Urothelium cell line (cell line): ENCODE measurements at places on chromosomes 5 and 9.

DNA sequence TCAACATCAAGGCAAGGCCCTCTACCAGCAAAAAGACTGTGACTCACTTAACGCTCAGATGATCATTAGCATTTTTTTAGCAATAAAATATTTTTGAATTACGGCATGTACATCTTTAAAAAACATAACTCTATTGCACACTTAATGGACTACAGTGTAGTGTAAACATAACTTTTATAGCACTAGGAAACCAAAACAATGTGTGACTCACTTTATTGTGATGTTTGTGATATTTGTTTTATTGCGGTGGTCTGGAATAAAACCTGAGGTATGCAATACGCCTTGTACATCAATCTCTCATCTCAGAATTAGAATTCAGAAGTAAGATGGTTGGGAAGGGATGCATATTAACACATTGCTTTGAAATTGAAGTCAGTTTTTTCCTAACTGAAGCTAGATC is 106.9 kb upstream of the PTCH1 start:
- no peak for DNase-seq

DNA sequence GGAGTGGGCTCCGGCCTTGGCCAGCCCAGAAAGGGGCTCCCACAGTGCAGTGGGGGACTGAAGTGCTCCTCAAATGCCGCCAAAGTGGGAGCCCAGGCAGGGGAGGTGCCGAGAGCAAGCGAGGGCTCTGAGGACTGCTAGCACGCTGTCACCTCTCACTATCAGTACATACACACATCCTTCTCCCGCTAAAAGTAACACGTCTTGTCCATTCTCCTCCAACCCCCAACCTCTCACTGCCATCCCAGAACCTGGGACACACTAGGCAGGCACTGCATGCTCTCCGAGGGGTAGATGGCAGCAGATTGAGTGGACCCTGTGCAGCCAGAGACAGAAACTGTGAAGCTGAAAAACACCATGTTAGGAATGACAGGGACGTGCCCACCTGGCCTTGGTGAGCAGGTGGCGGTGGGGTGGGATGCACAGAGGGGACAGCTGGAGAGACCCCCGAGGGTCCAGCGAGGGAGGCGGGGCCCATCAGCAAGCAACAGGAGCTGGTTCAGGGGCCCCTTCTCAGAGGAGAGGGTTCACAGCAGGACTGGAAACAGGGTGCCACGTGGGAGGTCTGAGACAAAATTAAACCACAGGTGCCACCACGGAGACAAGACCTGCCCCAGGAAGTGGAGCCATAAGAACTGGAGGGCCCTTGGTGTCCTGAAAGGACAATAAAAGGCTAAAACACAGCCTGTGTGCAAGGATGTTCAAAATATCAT is 16.9 kb downstream of the SEMA4D start:
- no peak for DNase-seq

GRCh38 chr9:120659209-120659608 is 55.1 kb downstream of the MEGF9 start:
- DNase-seq: no peak

- no peak for DNase-seq
Observed at GRCh38 chr9:126306071-126306647, 20.5 kb upstream of the MVB12B start.

DNA sequence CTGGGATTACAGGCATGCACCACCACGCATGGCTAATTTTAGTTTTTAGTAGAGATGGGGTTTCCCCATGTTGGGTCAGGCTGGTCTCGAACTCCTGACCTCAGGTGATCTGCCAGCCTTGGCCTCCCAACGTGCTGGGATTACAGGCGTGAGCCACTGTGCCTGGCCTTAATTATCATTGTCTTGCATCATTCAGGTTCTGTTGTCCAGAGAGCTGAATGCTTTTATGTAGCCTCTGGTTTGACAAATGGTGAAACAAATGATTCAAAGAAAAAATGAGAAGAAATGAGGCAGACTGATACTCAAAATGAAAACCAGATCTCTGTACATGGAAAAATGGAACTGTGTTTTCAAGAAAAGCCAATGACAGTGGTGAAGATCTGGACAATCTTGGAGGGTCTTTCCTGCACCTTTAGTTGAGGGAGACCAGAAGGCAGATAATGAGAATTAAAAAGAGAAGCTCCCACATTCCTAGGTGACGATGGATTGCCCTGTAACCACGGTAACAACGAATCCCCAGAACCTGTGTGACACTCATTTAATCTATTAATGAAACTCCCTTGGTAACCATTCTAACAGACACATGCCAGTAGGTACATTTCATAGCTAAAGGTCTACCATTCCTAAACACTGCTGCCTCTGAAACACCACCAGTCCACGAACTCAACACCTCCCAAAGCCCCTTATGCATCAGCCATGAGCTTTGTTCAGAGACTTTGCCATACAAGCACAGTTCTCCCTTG is 1.6 kb downstream of the TEX48 start:
- no peak for DNase-seq

- peak; percentile 65 for DNase-seq
Observed at GRCh38 chr5:134439210-134439654, 27.6 kb upstream of the CDKN2AIPNL start.

GRCh38 chr9:33177639-33178038 is 10.5 kb upstream of the B4GALT1 start:
- no peak for DNase-seq

- no peak for DNase-seq
Observed at GRCh38 chr9:129414993-129415941, 205.6 kb downstream of the C9orf50 start.

DNA sequence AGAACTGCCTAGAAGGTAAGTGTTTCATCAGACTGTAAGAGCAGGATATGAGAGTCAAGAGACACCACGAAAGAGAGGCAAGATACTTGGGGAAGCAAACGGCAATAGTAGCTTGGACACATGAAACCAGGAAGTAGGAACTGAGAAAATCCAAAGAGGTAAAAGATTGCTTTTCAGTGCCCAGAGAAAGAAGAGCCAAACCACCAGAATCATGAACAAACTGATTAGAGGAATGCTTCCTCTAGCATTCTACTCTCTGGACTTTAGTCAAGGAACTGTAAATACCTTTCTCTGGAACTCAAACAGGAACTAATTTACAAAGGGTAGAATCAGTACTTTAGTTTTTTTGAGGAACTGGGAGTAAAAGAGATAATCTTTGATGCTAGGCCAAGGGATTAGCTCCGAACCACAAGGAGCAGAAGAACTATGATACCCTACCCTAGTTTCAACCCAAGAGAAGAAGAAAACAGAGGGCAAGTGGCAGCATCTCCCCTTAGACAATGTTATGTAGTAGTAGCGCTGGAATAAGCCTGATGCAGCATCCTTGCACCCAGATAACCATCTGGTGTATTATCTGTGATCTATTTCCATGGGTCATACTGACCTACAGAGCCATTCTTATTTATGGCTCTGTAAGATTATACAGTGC is 41.3 kb downstream of the EFCAB9 start:
- no peak for DNase-seq

- DNase-seq: peak; percentile 90
Observed at GRCh38 chr9:83219154-83219923, 156.4 kb upstream of the RASEF start.

DNA sequence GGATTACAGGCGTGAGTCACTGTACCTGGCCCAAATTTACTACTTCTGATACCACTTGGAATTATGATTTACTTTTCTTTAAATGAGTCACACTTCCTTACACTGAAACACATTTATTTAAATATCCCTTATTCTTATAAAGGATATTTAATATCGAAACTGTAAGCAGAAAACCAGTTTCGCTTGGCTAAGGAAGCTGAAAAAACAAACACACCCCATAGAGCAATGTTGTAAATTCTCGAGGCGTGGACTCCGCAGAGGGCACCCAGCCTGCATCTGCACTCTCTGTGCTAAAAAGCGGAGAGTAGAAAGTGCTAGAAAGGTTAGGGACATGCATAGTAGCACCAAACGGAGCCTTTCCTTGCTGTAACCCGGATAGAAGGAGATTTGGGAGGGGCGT is 86.5 kb downstream of the HMCN2 start:
- no peak for DNase-seq

- no peak for DNase-seq
Observed at GRCh38 chr9:134356496-134357470, 30.5 kb downstream of the RXRA start.

DNA sequence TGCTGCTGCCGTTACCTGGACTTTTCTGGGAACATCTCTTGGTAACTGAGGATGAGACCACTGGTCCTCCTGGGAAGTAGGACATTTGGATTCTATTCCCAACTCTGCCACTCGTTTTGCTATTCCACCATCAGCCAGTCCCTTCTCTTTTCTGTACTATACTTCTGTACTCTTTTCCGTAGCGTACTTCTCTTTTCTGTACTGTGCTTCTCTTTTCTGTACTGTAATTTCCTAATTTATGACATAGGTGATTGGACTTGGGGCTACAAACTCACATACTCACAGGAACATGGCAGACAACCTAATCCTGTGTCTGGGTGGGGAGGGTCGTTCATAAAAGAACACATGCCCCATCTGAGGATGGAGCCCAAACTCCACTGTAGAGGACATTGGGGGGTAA is 335.3 kb upstream of the PANK3 start:
- no peak for DNase-seq

DNA sequence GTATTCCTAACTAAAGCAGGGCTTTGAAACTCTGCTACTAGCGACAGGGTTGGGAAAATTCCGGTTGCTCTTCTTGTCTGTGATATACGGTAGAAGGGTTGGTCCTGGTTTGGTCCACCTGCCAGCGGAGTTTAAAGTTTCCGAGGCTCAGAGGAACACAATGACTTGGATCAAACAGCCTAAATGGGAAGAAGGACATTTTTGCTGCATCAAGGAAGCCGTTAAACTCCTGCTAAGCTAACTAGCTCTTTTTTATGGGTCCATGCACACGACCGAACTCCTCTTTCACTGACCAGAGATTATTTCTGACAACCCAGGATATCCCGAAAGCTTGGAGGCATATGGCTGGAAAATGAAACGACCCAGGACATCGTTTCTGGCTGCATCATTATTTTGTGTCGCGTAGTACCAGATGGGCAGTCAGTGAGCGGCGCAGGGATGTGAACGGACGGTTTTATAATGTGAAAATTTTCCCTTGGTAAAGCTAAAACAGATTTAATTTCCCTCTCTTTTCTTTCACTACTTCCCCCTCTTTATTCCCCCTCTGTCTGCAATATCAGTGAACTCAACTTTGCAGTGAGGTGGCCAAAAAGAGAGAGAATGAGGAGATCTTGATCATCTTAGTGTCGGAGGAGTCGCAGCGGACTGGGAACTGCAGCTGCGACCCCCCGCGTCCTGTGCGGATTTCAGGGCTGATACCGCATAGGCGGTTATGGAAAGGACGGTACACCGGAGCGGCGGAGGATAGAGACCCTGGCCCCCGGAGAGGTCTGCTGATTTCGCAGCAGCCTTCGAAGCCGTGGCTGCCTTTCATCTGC is at the start of gene LURAP1L:
Gene LURAP1L (plus strand): TSS at position 160 of the 818 bp plus-strand sequence. CDS start 696 bp downstream, outside the sequence.
- peak; percentile 39 for DNase-seq

DNA sequence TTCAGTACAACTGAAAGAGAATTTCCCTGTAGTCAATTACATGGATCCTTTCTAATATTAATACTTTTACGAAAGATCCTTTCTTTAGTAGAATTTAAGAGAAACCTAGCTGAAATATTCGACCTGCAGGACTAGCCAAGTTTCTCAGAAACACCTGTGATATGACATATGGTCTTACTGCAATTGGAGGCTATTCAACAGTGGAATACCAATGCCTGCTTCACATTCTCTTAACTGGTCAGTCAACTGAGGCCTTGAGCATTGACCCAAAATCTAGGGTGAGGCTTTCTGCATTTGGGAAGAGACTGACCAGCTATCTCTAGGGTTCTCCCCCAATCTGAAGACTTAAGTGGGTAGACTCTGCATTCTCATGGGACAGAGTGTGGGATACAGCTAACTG is 12.3 kb downstream of the UBE2QL1 start:
- no peak for DNase-seq

- no peak for DNase-seq
Observed at GRCh38 chr5:102902135-102902448, 147.0 kb downstream of the PAM start.

DNA sequence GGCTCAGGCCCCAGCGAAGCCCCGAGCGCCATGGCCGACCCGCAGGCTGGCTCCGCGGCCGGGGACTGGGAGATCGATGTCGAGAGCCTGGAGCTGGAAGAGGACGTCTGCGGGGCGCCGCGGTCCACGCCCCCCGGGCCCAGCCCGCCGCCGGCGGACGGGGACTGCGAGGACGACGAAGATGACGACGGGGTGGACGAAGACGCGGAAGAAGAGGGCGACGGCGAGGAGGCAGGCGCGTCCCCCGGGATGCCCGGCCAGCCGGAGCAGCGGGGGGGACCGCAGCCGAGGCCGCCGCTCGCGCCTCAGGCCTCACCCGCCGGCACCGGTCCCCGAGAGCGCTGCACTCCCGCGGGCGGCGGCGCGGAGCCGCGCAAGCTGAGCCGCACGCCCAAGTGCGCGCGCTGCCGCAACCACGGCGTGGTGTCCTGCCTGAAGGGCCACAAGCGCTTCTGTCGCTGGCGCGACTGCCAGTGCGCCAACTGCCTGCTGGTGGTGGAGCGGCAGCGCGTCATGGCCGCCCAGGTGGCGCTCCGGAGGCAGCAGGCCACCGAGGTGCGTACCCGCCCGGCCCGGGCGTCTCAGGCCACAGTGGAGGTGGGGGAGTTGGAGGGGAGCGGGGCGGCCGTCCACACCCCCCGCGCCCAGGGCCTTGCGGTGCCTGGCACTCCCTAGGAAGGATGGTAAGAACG is 1.6 kb downstream of the DMRT2 start:
- no peak for DNase-seq

GRCh38 chr5:123261752-123262151 is 161.5 kb downstream of the CEP120 start:
- DNase-seq: no peak

DNA sequence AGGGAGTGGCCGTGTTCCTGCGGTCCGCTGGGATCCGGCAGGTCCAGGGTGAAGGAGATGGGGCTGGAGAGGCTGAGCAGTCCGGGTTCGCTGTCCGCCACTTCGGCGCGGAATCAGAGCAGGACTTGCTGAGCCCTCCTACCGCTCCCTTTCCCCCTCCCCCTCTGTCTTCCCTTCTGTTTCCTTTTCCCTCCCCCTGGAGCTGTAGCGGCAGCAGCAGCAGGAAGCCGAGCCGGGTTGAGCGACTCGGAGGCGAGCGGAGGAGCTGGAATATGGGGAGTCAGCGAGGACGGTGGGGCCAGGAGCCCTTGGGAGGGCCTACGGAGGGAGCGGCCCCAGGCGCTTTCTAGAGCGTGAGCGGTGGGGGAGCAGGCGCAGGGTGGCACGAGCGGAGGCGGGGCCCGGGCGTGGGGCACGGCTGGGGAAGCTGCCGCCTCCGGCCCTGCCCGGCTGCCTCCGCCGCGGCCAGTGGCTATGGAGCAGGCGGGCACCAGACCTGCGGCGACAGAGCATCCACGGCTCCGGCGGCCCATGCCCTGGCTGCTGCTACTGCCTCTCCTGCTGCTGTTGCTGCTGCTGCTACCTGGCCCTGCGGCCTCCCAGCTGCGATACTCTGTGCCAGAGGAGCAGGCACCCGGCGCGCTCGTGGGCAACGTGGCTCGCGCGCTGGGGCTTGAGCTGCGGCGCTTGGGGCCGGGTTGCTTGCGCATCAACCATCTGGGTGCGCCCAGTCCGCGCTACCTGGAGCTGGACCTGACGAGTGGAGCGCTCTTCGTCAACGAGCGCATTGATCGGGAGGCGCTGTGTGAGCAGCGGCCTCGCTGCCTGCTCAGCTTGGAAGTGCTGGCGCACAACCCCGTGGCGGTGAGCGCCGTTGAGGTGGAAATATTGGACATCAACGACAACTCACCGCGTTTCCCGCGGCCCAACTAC is at the start of gene PCDHAC2:
Gene PCDHAC2 (plus strand): TSS at position 184 of the 933 bp plus-strand sequence. CDS start 291 bp downstream, at position 475.
- peak; percentile 63 for DNase-seq

- DNase-seq: peak; percentile 25
Observed at GRCh38 chr9:84557751-84558150, 111.8 kb upstream of the NTRK2 start.
